ENCODE measurements at places on chromosomes 7 and 10. TPM values are rescaled to one million over a fixed set of nuclear protein-coding genes. Genes with fewer than 3 reads are reported as not detected.

Gene TYW1B
- 10.3 TPM for total RNA-seq

Gene PRRT4
- 7.8 TPM for total RNA-seq

Gene SYT15
- 1.1 TPM for total RNA-seq

Gene ALKBH4
- 12.1 TPM for total RNA-seq

Gene TAF5
- total RNA-seq = 4.0 TPM

Gene SPDYE5
- 0.04 TPM for total RNA-seq

Gene PNLIPRP2
- total RNA-seq = 0.49 TPM

Gene VAX1
- not detected for total RNA-seq

Gene USP54
- total RNA-seq = 14.1 TPM

Gene RAB19
- total RNA-seq = not detected

Gene NAT16
- not detected for total RNA-seq

Gene LIPN
- not detected for total RNA-seq

Gene BCCIP
- total RNA-seq = 42.5 TPM

Gene TMEM229A
- not detected for total RNA-seq

- H3K4me3 ChIP-seq = no peak overlapping the region
- peaks cover 7% of the 10 kb centered on the region for H3K27me3 ChIP-seq
- no peak overlapping the region for H3K27ac ChIP-seq
- peak; percentile 38 for DNase-seq
- H3K4me1 ChIP-seq = peaks cover 26% of the 10 kb centered on the region
Observed at GRCh38 chr7:30699706-30700495, 17.6 kb upstream of the CRHR2 start.

GRCh38 chr7:37116093-37116701, 332.5 kb downstream of the ELMO1 start:
- no peak for DNase-seq
- no peaks in the 10 kb centered on the region for H3K27me3 ChIP-seq
- H3K4me1 ChIP-seq = no peaks in the 10 kb centered on the region
- H3K4me3 ChIP-seq = no peak overlapping the region

DNA sequence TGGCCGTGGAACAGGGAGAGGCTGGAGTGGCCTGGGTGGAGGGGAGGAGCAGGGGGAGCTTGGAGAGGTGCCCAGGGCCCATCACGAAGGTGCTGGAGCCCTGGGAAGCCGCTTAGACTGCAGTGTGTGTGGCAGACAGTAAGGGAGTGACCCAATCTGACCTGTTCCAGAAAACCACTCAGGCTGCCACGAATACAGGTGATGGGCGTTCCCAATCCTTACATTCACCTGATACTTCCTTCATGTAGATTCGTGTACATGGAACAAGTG, 161.7 kb downstream of the SVIL start:
- H3K27me3 ChIP-seq = no peaks in the 10 kb centered on the region
- H3K36me3 ChIP-seq = peaks cover 65% of the 10 kb centered on the region
- no peak overlapping the region for H3K27ac ChIP-seq
- DNase-seq = no peak
- H3K4me1 ChIP-seq = peaks cover 17% of the 10 kb centered on the region

DNA sequence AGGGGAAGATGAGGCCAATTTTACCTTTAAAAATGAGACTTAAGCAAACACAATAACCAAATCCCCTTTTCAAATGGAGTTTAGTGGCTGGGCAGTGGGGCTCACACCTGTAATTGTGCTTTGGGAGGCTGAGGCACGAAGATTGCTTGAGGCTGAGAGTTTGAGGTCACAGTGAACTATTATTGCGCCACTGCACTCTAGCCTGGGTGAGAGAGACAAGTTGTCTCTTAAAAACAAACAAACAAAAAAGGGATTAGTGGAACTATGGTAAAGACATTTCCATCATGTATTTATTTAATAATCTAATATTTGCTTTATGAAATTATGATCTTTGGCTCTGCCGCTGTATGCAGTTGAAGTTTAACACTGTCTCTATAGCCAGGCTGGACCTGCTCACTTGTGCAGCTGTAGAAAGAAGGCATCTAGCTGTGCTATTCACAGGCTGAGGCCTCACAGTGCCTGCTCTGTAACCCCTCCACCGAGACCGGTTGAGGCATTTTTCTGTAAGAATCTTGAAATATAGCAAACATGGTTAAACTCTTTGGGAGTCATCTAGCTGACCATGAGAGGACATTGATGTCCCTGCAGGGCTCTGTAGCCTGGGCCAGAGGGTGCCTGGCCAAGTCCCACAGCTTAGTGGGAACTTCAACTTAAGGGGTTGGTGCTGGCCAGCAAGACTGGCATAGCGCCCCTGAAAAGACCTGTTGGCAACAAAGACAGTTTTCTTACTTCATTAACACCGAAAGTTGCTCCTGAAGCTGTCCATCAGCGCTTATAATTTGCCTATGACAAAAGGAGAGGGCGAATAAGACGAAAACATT, 131.8 kb downstream of the BMPER start:
- H3K27ac ChIP-seq = no peak overlapping the region
- no peaks in the 10 kb centered on the region for H3K4me1 ChIP-seq

DNA sequence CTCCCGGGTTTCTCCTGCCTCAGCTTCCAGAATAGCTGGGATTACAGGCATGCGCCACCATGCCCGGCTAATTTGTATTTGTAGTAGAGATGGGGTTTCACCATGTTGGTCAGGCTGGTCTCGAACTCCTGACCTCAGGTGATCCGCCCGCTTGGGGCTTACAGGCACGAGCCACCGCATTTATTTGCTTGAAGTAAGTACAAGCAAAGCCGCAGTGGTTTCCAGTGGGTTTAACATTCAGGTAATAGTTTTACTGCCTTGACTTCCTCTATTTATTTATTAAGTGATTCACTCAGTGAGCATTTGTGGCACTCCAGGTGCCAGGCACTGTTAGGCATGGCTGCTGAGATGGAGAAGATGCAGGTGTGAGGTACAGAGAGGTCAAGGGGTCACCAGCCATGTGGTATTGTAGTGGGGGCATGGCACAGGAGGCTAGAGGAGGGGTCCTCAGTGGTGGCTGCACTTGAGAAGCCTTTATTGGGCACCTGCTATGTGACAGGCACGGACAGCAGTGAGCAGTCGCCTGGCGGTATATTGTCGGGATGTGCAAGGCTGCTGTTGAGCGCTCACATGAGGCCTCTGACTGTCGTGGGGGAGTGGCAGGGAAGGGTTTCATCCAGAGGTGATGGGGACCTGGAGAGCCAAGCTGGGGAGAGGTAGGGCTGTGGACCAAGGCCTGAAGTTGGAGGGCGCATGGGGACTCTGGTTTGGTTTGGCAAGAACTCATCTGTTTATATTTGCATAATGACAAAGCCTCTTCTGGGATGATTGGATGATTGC, 54.9 kb downstream of the DOCK1 start:
- H3K36me3 ChIP-seq = peaks cover 3% of the 10 kb centered on the region
- H3K27ac ChIP-seq = no peak overlapping the region
- DNase-seq = no peak
- H3K4me3 ChIP-seq = no peak overlapping the region
- H3K4me1 ChIP-seq = peaks cover 2% of the 10 kb centered on the region
- no peaks in the 10 kb centered on the region for H3K27me3 ChIP-seq

DNA sequence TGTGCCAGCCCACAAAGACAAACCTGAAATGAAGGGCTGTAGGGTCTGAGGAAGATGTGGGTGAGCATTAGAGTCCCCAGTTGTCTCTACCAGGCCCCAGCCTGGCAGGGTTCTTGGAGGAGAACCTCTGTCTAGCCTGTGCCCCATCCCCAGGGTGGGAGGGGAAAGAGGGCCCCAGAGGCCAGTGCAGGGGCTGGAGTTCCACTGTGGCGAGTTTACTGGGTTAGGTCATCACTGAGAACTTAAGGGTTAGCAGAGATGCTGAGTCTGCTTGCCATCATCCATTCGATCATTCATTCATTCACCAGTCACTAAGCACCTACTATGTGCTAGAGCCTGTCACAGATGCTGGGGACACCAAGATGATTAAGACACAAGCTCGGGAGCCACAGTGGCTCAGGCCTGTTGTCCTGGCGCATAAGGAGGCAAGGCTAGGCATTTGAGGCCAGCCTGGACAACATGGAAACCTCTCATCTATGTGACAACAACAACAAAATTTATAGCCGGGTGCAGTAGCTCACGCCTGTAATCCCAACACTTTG, 2.6 kb downstream of the ANKRD2 start:
- DNase-seq = no peak
- peaks cover 4% of the 10 kb centered on the region for H3K27me3 ChIP-seq
- H3K4me3 ChIP-seq = no peak overlapping the region
- peaks cover 43% of the 10 kb centered on the region for H3K4me1 ChIP-seq

- H3K36me3 ChIP-seq = no peaks in the 10 kb centered on the region
- peaks cover 47% of the 10 kb centered on the region for H3K4me1 ChIP-seq
- no peak overlapping the region for H3K4me3 ChIP-seq
Observed at GRCh38 chr10:5466451-5467206, 32.7 kb downstream of the CALML5 start.

DNA sequence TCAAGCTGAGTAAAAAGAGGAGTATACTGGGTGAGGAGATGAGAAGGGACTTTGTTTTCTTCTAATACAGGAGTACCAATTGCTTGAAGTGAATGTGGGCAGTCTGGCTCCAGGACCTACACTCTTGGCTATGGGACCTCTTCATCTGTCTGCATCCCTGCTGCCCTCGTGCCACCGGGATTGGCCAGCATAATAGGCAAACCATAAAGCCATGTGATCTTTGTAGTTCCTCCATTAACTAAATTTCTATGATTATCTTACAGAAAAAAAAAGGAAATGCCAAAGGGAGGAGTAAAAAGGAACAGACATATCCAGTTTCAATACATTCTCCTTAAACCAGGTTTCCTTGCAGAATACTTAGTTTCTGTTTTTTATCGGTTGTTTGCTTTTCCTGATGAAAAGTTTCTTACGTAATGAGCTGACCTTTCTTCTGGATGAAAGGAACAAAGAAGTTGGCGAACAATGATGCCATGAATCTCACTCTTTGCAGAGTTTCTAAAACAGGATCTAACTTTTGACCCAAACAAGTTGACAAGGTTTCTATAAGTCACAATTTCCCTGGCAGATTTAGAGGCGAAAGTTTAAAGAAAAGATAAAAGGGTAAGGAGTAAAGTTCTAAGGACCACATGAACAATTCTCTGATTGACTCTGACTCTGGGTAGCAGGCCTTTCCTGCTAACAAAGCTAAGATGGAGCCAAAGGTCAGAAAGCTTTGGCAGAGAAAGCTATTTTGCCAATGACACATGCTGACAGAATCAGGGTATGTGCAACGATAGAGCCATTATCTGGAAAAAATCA, 54.1 kb downstream of the LAMB1 start:
- no peaks in the 10 kb centered on the region for H3K27me3 ChIP-seq
- peaks cover 30% of the 10 kb centered on the region for H3K4me1 ChIP-seq
- no peak for DNase-seq
- no peak overlapping the region for H3K4me3 ChIP-seq
- H3K27ac ChIP-seq = no peak overlapping the region

DNA sequence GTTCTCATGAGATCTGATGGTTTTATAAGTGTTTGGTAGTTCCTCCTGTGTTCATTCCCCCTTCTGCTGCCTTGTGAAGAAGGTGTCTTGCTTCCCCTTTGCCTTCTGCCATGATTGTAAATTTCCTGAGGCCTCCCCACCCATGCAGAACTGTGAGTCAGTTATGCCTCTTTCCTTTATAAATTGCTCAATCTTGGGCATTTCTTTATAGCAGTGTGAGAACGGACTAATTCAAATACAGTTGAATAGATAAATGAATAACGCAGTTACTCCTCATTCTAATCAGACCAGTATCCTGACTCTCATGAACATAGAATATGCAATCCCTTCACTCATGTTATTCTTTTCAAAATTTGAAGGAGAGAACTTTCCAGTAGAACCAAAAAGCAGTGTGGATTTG, 375.0 kb upstream of the FZD8 start:
- no peak overlapping the region for H3K27ac ChIP-seq
- H3K4me1 ChIP-seq = peaks cover 5% of the 10 kb centered on the region
- no peak for DNase-seq
- H3K36me3 ChIP-seq = no peaks in the 10 kb centered on the region
- no peak overlapping the region for H3K4me3 ChIP-seq
- H3K27me3 ChIP-seq = no peaks in the 10 kb centered on the region

DNA sequence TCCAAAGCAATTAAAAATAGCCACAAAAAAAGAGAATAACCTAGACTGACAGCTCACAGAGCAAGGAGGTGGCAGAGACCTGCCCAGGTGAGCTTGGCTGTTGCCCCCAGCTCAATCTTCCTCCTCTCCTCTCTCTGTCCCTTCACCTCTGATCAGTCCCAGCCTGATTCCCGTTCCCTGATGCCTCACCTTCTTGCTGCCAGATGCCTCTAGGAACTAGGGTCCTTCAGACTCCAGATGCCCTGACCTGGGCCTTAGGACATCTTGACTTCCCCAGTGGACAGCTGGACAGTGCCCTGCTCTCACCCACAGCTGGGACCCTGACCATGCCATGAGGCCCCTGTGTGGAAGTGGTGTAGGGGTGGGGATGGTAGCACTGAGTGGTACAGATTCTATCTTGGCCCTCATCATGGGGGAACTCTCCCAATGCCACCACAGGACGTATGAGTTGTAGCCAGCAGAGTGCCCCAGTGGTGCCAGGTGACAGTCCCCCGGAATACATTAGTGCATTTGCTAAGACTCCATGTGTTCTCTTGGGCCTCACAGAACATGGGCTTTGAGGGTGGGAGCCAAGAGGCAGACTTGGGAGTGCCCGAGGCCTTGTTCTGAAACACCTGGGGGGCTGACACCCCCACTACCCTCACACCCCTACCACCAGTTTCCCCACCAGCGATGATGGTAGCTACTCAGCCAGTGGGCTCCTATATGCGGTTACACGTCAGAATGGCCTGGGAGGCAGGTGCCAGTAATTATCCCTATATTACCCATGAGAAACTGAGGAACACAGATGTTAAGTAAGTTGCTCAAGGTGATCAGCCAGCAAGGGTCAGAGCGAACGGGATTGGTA, 2.0 kb downstream of the DEPP1 start:
- peak overlapping the region; percentile 55 for H3K4me3 ChIP-seq
- H3K4me1 ChIP-seq = peaks cover 95% of the 10 kb centered on the region
- H3K36me3 ChIP-seq = peaks cover 38% of the 10 kb centered on the region
- peak overlapping the region; percentile 37 for H3K27ac ChIP-seq

- H3K27me3 ChIP-seq = no peaks in the 10 kb centered on the region
- no peak for DNase-seq
- H3K27ac ChIP-seq = no peak overlapping the region
- no peaks in the 10 kb centered on the region for H3K4me1 ChIP-seq
Observed at GRCh38 chr10:28105561-28105960, 106.7 kb upstream of the ODAD2 start.

- no peak for DNase-seq
- H3K27me3 ChIP-seq = no peaks in the 10 kb centered on the region
- no peak overlapping the region for H3K4me3 ChIP-seq
- H3K36me3 ChIP-seq = no peaks in the 10 kb centered on the region
Observed at GRCh38 chr7:115135769-115136410, 214.0 kb downstream of the MDFIC start.

- DNase-seq = peak; percentile 62
- H3K36me3 ChIP-seq = peaks cover 32% of the 10 kb centered on the region
- peak overlapping the region; percentile 75 for H3K27ac ChIP-seq
Observed at GRCh38 chr10:43647576-43647975, 1.1 kb downstream of the ZNF32 start.

DNA sequence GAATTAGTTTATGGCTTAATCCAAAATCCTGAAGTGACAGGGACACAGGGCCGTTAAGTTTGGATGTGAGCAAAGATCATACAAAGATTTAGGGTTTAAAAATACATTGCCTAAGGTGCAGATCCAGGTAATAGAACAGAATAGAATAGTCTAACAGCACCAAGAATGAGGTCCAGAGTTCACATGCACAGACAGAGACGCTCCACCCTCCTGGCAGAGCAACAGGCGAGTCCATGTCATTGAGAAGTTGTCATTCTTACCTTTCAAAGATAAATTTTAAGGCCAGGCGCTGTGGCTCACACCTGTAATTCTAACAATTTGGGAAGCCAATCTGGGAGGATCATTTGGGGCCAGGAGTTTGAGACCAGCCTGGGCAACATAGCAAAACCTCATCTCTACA, 209.1 kb upstream of the AUTS2 start:
- DNase-seq = no peak
- no peak overlapping the region for H3K27ac ChIP-seq
- H3K27me3 ChIP-seq = no peaks in the 10 kb centered on the region
